ENCODE measurements at places on chromosomes 7 and 10. TPM values are rescaled to one million over a fixed set of nuclear protein-coding genes. Genes with fewer than 3 reads are reported as not detected.

GRCh38 chr10:6458814-6459213 is 121.3 kb downstream of the PRKCQ start:
- DNase-seq: no peak

- no peak for DNase-seq
These were observed 171.2 kb downstream of the EBF3 start for GRCh38 chr10:129792864-129793263.

DNA sequence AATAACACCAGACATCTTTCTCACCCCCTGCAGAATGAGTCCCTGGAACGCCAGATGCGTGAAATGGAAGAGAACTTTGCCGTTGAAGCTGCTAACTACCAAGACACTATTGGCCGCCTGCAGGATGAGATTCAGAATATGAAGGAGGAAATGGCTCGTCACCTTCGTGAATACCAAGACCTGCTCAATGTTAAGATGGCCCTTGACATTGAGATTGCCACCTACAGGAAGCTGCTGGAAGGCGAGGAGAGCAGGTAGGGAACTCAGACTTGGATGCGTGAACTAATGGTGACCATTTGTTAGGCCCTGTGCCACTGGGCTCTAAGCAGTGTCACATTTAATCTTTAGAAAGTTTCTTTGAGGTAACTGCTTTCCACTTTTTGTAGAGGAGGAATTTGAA is 7.1 kb downstream of the VIM start:
- no peak for DNase-seq

DNA sequence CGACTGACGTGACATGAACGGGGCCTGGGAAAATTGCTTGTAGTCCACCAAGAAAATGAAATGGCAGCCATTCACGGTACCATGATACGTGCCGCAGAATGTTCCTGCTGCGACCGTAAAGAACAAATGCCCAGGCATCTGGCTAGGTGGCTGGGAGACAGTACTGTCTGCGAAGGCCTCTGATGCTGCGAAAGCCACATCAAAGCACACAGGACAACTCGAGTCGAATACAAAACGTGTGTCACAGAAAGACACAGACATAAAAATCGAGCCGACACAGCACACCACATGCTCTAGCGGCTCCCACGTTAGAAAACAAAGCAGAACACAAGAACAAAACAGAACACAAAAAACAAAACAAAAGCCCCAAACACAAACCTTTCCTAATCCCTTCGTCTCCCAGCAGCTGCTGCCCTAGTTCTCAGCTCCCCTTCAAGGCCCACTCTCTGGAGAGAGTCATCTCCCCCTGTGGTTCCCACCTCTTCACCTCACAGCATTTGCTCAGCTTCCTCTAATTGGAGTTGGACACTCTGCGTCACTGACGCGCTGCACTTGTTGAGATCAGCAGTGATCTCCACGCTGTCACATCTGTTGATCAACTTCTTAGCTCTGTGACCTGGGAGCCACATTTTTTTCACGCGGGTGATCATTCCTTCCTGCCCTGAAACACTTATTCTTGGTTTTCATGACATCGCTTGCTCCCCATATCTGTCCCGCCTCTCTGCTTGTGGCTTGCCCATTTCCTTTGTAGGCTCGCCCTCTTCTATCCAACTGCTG is 112.2 kb downstream of the CLEC2L start:
- DNase-seq: no peak

GRCh38 chr10:95660283-95660682 is 3.8 kb upstream of the ALDH18A1 start:
- DNase-seq: no peak

DNA sequence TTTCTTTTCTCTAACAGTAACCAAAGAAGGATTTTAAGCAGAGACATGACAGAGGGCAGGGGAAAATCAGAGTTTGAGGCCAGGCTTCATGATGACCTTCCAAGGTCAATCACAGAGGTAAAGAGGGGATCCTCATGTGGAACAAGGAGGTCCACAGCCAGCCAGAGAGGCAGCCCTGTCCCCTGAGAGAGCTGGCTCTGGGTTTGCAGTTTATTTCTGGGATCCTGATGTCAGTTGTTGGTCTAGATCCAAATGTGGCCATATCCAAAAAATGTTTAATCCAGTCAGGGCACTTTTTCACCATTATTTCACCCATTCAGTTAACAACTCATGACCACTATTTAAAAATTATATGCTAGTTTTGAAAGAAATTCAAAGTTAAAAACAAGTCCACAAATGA is 45.6 kb downstream of the GPR141 start:
- no peak for DNase-seq

DNA sequence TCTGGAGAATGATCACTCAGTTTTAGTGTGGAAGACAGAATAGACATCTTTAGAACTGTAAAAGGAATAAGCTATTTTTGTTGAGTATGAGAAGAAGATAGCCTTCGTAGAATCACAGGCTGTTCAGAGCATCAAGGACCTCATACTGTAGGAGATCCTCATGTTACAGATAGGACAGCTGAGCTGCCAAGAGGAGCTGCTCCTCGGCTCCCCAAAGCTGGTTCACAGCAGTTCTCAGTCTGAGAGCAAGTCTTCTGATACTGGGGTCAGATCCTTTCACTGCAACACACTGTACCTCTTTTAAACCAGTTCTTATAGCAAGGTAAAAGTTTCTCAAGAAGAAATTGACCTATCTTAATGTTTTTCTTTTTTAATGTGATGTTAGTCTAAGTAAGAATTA is 17.1 kb downstream of the CCNY start:
- DNase-seq: no peak

GRCh38 chr7:32659853-32660252 is 164.6 kb downstream of the AVL9 start:
- no peak for DNase-seq

ACADSB gene
- 14.7 TPM for polyA plus RNA-seq

CNTNAP2 gene
- polyA plus RNA-seq: 3.8 TPM

Measured in small intestine (tissue), 16 donors.